Stimulated activated CD4-positive, alpha-beta T cell treated with anti-CD3 and anti-CD28 coated beads, Interleukin-1b, Interleukin-23, amount 100 ng/mL, for 24 hours (primary cell): ENCODE measurements at places on chromosomes 13 and 19.

DNA sequence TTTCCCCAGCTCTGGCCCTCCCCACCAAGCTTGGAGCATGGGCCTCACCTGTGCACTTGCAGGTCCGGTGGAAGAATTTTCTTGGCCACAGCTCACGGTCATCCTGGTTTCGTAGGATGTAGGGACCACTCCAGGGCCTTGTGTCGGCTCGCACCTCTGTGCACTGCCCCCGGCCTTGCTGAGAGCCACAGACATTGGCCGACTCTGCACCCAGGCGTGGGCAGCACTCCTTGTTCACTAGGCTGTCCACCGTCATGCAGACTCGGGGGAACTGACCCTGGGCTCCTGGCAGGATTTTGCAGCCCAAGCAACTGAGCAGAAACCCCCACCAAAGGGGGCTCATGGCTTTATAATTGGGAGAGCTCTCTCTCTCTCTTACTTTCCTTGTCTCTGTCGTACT lies 569 bp downstream of the DCT start:
- no peak for DNase-seq

DNA sequence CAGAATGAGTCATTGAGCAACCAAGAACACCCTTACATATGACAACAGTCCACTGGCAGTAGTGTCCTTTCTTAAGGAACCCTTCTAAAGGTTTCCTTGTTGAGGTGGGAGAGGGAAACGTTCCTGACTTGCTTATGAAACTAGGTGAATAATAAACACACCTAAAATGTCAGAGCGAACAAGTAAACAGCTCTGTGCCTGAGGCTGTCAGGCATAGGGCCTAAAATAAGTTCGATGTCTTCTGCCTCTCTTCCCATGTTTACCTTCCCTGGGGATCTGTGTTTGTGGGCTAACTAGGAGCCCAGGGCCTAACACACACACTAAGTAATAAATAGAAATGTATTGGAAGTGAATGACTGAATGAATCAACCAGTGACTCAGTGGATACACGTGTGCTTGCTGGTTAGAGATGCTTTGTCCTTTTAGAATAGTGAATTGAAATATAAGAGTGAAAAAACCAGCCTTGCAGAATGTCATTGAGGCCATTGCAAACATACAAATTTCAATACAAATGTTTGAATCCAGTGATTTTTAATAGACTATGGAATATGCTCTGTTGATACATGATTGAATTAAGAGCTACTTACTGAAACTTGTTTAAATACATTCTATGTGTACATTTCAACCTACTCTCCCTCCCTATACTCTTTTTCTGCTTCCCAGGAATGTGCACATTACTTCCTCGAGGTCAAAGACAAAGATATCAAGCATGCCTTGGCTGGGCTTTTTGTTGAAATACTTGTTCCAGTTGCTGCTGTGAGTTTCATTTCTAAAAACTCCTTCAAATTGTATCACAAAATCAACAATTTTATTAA lies 102.9 kb downstream of the FRY start:
- DNase-seq = no peak

GRCh38 chr13:101238555-101238954 lies 177.8 kb downstream of the NALCN start:
- no peak for DNase-seq

DNA sequence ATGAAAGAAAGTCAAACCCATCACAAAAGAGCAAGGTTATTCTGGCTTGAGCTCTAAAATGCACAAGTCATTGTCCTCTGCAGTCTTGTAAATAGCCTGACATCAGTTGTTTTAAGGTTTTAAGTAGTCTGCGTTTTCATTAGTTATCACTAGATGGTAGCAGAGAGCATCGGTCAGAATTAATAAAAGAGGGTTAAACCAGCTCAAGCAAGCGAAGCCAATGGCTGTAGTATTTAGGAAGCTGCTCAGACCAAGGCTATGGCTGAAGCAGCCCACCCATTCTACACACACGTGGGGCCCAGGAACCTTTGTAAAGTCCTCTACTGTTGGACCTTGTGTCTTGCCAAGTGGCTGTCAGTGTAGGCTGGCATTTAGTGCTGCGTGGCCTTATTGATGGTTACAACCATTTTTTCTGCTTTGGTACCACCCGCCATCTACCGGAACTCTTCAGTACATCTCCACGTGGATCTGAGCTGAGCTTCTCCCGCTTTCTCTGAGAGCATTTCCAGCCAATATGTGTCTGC lies 13.3 kb upstream of the ZNF57 start:
- DNase-seq = no peak

DNA sequence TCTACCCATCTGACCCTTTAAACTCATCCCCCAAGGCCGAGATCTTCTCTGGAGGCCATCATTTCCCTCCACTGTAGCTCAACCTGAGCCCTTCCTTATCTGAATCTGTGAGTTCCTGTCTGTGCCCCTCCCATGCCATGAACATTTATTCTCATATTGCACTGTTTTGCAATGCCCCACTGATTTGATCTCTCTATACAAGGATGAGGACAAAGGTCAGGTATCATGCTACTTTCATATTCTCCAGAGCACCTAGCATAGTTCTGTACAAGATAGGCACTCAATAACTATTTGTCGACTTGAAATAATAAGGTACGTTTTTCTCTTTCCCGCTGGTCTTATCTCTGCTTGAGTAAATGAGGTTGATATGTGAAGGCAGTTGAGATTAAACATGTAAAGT lies 135.5 kb downstream of the KLF5 start:
- no peak for DNase-seq

DNA sequence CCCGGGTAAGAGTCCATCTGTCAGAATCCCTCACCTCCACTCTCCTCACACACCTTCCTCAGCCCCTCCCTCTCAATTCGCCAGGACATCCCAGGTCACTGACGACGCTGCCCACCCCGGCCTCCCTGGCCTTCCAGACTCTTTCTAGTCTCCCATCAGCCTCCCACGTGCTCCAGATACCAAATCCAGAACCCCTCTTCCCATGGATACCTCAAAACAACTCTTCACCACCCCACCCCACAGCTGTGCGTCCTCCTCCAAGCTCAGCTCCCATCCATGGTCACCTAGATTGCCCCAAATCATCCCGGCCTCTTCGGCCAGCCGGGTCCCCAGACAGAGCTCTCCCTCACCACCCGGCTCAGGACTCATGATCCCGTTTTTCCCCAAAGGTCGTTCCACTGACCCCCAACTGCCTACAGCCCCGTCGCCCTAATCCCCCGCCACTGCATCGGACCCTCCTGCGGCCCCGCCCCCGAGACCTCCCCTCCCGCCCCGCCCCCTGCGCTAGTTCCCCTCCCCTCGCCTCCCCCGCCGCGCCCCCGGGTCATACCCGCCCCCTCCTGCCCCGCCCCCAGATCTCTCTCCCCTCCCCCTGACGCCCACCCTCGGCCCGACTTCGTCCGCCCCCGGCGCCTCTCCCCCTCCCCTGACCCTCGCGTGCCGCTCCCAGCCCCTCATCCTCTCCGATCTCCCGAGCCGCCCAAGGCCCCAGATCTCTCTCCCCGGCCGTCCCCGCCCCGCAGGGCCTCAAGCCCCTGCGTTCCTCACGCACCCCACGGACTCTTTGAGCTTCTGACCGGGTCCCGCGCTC lies 546 bp downstream of the UBXN6 start:
- DNase-seq = no peak

DNA sequence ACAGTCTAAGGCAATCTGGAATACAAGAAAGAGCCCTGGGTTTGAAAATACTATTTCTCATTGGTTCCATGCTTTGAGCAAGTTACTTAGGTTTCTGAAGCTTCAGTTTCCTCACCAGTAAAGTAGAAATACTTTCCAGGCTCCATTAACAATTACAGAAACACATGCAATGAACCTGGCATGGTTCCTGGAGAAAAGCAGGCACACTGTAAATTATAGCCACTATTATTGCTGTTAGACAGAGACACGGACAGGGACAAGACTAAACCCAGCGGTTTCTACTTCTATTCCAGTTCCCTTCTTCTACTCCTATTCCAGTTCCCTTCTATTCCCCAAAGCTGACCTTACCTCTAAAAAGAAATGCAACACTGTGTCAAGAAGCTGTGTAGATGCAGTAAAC lies 41.2 kb downstream of the MIPEP start:
- no peak for DNase-seq

GRCh38 chr19:52139252-52140031 lies at the start of gene ZNF616:
Gene ZNF616 (minus strand): TSS chr19:52139938. CDS start chr19:52130512, 9,426 bp downstream.
- peak; percentile 62 for DNase-seq

GRCh38 chr19:39941615-39942365 lies 7.4 kb upstream of the FCGBP start:
- DNase-seq = no peak

DNA sequence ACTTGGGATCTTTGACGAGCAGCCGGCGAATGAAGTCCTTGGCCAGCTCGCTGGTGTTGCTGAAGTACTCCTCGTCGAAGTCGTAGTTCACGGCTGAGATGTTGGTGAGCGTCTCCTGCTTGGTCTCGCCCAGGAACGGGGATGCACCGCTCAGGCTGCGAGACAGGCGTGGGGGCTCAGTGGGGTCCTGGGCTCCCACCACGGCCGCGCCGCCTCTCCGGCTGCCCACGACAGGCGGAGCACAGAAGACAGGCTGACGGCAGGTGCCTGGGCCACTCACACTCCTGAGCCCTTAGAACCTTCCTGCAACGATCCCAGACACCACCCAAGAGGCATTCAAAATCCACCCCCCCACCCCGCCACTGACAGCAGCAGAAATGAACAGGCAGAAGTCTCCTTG lies 9.9 kb downstream of the DAPK3 start:
- DNase-seq = no peak

- DNase-seq = no peak
Measured at GRCh38 chr19:49631014-49631588, 8.8 kb downstream of the RRAS start.

DNA sequence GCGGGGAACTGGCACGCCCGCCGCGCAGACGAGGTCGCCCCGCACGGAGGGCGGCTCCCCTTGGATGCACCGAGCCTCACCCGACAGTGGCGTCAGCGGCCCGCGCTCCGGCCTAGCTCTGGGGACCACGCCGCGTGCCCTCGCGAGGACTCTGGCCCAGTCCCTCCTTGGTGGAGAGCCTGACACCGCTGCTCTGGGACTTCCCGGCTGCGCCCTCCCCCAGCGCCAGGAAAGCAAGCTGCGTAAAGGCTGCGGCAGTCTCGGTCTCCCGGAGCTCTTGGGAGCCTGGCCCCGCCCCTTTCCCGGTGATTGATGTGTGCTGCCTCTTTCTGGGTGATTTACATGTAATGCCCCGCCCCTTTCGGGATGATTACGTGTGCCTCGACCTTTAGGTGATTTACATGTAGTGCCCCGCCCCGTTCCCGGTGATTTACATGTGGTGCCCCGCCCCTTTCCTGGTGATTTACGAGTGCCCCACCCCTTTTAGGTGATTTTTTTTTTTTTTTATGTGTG lies at the start of gene LENG9:
Gene LENG9 (minus strand): TSS at position 248 of the 513 bp plus-strand sequence. CDS start 252 bp downstream, outside the sequence.
- DNase-seq = peak; percentile 94

- DNase-seq = no peak
Measured at GRCh38 chr13:44385847-44386246, 12.2 kb downstream of the SERP2 start.

DNA sequence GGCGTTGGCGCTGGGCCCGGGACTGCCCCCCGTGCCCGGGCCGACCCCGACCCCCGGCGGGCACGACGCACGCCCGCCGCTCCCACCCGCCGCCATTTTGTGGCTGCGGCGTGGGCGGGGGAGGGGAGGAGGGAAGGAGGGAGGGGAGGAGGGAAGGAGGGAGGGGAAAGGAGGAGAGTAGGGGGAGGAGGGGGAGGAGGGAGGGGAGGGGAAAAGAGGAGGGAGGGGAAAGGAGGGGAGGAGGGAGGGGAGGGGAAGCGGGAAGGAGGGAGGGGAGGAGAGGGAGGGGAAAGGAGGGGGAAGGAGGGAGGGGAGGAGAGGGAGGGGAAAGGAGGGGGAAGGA lies at the start of gene BTBD2:
Gene BTBD2 (minus strand): TSS at position 107 of the 343 bp plus-strand sequence. CDS start 11 bp downstream, at position 96.
- DNase-seq = peak; percentile 34

DNA sequence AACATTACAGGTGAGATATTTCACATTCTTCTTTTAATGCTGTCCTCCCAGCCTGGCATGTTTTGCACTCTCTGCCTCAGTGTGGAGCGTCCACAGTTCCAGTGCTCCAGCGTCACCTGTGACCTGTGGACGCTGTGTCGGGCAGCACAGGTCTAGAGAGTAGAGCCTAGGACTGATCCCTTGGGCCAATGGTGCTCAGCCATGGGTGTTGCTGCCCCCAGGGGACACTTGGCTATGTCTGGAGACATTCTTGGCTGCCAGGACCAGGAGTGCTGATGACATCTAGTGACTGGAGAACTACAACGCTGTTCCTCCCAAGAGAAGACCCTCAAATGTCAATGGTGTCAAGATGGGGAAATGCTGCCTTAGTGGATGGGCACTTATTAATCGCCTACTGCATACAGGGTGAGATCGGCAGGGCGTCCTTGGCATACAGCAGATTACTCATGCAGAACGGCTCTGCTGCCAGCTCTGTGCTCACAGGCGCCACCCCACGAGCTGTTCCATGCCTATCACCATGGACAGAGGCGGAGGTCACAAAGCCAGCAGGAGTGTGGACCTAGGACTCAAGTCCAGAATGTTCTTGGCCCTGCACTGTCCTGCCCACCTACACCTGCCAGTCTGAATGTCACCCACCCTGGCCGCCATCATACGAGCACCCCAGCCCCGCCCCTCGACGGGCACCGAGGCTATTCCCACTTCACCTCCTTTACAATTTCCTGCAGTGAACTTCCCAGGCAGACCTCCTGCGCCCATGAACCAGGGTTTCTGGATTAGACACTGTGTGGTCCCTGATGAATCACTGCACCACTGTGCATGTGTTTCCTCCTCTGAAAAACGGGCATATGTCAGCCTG lies 13.9 kb upstream of the MADCAM1 start:
- DNase-seq = no peak

DNA sequence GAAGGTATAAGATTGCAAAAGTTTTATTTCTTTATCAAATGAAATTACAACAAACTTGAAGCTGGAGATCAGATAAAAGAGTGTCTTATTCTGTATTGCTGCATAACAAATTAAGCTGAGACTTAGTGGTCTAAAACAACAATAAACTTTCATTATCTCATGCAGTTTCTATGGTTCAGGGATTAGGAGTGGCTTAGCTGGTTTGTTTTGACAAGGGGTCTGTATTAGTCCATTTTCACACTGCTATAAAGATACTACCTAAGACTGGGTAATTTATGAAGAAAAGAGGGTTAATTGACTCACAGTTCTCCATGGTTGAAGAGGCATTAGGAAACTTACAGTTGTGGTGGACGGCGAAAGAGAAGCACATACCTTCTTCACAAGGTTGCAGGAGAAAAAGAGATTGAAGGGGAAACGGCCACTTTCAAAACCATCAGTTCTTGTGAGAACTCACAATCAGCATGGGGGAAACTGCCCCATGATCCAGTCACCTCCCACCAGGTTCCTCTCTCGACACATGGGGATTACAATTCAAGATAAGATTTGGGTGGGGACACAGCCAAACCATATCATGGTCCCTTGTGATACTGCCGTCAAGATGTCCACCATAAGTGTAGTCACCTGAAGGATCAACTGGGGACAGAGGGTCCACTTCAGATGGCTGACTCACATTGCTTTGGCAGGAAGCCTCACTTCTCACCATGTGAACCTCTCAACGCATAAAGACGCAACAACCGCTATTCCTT lies 97.8 kb downstream of the RNF17 start:
- no peak for DNase-seq
